ENCODE measurements at places on chromosomes 1 and 21.
A peak's percentile ranks its signal among the peaks of the same experiment; 100 is the strongest.

- DNase-seq, result no peak
Observed at GRCh38 chr1:41381692-41382479, 20.7 kb downstream of the FOXO6 start.

DNA sequence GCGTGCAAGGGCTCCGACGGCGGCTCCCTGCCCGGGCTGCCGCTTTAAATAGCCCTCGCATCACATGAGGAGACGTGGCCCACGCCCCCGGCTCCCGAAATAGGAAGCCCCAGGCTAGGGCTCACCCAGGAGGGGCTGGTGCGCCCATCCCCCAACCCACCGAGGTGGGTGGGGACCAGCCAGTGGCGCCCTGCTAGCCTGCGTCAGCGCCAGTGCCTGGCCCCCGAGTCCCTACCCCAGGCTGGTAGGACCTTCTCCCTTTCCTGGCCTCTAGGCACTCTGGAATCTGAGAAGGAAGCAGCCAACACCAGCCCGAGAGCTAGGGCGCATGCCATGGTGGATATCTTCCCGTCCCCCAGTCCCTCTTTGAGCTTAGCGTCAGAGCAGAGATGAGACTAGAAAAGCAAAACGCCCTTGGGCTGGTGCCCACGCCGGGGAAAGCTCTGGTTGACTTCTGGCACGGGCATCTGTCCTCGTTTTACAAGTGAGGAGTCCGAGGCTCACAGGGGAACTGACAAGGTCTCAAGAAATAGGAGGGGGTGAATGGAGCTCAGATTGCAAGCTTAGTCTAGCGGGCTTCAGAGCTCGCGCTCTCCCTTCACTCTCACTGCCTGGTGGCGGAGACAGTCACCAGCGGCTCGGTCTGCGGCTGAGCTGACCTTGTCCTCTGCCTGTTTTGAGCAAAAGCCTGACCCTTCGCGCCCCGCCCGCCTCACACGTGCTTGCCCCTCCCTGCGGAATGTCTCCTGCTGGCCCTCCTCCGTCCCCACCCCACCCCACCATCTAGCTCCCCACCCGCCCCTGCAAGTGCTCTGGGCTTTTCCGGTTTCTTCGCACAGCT is at the start of gene FABP3:
Gene FABP3, minus strand, starts transcription at position 21 of the 841 bp plus-strand sequence. CDS start 62 bp downstream, outside the sequence.
- no peak for DNase-seq

DNA sequence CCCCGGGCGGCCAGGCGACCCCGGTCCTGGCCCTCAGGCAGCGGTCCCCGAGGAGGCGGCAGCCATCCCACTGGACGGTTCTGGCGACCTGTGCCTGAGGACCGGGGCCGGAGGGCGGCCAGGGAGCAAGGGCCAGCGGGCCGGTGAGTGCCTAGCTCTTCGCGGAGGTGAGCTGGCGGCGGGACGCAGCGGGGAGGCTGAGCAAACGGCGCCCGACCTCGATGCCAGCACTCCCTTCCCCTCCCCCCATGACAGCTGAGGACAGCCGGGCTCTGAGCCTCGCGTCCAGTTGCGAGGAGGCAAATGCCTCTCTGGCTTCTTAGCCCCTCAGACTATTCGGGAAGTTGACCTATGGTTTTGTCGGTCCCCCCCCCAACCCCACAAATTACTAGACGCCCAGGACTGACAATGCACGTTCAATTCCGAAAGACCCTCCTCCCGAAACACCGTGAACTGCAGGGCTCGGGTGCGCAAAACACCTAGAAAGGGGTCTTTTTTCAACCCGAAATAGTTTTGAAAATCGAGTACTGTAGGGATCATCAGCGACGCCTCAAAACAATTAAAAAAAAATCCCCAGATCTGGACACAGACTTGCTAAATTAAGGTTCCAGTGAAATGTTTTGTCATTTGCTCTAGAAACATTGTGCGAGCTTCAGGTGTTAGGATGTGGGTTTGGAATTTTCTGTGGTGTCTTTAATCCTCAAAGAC is 8.3 kb downstream of the CDKN2C start:
- no peak for DNase-seq

DNA sequence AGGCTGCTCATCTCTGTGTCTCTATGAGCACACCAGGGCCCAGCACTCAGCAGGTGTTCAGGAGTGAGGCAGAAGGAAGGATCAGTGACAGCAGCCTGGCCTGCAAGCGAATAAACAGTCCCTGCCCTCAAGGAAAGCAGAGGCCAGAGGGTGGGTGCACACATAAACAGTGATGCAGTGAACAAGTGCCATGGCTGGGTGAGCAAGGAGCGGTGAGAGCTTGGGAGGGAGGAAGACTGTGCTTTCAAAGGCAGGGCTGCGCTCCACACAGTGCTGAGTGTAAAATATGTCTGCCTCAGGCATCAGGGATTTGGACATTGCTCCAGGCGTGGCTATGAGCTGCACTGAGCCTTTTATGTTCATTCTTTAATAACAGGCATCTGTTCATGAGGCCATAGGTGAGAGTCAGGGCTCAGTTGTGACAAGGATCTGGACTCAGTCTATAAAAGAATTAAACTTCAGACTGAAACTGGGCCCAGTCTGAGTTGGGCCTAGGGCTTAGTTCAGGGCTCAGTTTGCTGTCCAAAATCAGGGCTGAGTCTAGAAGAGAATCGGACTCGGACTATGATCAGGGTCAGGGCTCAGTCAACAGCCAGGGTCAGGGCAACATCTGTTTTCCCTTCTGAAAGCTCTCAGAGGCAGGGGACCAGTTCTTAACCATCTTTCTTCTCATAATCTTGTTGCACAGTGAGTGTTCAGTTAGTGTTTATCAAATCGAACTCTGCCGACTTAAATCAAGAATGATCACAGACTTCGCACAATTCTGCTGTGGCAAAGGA is 213.7 kb downstream of the FOXD2 start:
- DNase-seq, result no peak

DNA sequence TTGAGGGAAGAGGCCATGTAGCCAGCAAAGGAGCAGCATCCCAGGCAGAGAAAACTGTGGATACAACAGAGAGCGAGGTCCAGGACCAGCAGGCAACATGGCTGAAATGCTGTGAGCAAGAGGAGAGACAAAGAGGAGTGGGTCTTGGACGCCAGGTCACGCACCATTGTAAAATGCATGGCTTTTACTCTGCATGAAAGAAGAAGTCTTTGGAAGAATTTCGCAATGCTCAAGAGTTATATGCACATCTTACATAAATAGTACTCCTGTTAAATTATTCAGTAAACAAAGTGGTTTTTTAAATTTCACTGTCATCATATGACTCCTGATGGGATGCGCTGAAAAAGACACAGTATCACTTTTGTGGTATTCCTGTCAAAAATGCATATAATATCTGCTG is 3.5 kb downstream of the CD244 start:
- DNase-seq, result no peak

DNA sequence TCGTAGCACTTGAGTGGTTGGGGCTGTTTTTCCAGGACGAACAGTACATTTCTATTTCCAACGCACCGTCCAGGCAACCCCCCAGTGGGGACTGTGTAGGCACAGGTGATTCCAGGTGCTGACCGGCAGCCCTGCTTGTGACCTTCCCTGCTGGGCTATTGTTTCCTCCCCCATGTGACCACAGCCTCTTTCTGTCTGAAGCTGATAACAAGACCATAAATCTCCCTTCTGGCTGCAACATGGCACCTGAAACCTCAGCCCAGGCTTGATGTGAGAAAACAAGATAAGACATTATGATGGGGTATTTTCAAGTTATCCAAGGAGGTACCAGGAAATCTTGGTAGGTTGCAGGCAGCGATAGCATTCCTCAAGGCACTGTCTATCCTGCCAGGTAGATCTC is 48.2 kb downstream of the HLX start:
- DNase-seq, result no peak

- DNase-seq, result no peak
Observed at GRCh38 chr1:158179301-158180041, 1.2 kb upstream of the CD1D start.

- no peak for DNase-seq
Observed at GRCh38 chr1:119655154-119655553, 7.1 kb upstream of the ZNF697 start.

DNA sequence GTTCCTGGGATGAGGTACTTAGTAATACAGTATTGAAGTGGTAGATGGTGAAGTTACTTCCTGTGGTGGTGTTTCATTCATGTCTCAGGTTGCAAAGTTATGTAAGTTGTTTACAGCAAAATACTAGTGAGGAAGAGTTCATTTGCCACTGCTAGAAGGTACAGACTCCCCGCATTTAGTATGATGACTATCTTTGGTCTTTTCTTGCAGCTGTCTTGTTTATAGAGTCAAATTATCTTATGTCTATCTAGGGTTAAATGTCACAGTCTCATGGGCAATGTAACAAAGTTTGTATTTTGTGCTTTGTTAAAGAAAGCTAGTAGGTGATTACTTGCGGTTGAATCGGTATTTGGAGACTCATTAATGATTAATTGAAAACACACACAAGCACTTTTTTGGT is 50.2 kb downstream of the LRRC8D start:
- DNase-seq, result no peak

- DNase-seq, result no peak
Observed at GRCh38 chr1:1157914-1158710, 15.6 kb upstream of the TTLL10 start.

- no peak for DNase-seq
Observed at GRCh38 chr1:18978706-18979105, 22.2 kb upstream of the IFFO2 start.

DNA sequence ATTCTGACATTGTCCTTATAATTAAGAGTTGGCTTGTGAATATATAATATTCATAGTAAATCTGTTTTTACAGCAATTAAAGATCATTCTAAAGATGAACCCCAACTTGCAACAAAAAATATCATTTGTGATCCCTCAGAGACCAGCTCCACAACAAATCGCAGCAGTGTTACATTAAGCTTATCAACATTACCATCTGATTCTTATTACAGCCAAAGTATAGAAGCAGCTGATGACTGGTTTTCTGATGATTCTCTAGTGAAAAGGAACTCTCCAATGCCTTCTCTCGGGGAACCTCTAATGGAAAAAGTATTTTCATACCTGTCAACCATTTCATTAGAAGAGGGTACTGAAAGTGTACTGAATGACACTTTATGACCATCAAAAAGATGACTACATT is 45.4 kb downstream of the C1orf185 start:
- DNase-seq, result no peak

- no peak for DNase-seq
Observed at GRCh38 chr1:99571092-99571734, 74.7 kb upstream of the PALMD start.

- no peak for DNase-seq
Observed at GRCh38 chr1:30320581-30320890, 402.8 kb downstream of the MATN1 start.

GRCh38 chr1:55255901-55256300 is 40.7 kb upstream of the USP24 start:
- peak; percentile 54 for DNase-seq

- DNase-seq, result no peak
Observed at GRCh38 chr1:7010534-7011200, 225.4 kb downstream of the CAMTA1 start.

DNA sequence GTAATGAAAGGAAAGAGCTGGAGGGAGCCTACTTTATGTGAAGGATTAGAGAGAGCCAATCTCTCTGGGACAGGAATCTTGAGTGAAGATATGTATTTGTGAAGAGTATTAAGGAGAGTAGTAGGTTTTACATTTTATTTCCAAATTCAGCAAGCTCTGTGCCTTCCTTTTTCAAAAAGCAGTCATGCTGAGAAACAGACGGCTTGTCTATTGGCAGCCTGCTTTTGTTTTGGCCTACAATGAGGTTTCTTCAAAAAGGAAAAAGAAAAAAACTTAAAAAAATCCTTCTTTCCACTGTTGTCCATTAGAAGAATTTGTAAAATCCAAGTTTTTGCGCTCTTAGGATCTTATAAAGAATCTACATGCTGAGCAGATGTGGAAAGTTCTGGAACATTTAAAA is 103.6 kb upstream of the PTGFR start:
- no peak for DNase-seq

GRCh38 chr1:90502194-90502593 is 214.9 kb downstream of the BARHL2 start:
- DNase-seq, result no peak

DNA sequence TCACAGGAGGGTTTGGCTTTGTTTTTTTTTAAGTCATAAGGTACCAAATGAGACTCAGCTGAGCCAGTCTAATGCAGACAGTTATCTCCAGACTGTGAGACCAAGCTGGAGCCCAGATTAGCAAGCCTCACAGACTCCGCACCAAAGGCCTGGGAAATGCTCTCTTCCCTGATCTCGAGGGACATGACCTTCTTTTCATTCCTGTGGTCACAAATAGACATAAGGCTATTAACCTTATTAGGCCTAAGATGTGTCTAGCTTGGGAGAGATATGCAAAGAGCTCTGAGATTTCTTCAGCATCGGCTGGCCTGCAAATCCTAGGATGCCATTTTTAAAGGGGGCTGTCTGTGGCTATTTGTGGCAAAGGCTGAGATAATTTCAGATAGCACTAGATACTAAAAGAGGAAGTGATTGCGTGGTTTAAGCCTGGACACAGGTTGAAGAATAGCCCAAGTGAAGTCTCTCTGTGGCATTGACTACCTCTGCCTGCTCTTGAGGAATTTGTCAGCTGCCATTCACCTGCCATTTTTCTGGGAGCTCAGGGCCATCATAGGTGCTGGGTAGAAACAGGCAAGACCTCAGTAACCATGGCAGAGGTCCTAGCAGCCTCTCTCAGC is 301.3 kb downstream of the SIPA1L2 start:
- no peak for DNase-seq

DNA sequence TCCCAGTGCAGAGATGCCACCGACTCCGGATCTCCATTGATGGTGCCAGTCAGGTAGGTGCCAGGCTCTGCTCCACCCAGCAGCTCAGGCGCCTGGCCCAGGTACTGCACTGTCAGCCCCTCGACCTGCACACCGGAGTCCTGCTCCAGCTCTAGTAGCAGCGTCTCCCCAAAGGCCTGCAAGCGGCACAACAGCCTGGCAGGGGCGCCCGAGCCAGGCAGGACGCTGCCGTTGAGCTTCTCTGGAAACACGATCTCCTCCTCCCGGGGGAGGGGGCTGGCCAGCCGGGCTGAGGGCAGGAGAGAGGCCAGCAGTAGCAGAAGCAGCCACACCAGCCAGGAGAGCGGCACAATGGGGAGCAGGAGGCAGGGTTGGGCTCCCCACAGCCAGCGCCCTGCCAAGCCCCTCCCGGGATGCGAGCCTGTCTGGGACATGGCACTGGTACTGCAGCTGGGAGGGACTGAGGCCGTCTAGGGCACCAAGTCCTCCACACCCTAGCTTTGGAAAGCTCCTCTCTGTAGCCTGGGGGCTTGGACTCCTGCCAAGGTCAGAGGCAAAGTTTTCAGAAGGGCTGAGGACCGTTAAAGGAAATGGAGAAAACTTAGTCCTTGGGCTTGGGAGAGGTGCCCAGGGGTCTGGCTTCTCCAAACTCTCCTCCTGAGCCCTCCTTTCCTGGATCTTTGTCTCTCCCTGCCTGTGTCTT is 509 bp downstream of the ADAMTS4 start:
- DNase-seq, result no peak

DNA sequence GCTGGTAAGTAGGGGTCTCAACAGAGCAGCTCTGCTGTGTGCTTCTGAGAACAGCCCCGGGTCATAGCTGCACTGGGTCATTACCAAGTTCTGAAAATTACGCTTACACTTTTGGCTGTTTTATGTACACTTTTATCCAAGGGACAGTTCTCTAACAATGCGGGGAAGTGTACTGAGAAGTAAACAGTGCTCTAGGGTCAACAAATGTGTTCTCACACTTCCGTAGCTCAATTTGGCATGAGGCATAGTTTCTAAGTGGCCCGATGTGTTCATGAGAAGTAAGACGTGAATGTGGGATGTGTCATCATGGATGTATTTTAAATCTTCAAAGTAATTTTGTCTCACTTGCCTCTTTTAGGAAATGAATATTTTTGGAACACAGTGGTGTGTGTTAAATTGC is 10.9 kb upstream of the VAMP3 start:
- no peak for DNase-seq

All from LNCaP clone FGC (cell line).